ENCODE measurements at places on chromosomes 7 and 10.

DNA sequence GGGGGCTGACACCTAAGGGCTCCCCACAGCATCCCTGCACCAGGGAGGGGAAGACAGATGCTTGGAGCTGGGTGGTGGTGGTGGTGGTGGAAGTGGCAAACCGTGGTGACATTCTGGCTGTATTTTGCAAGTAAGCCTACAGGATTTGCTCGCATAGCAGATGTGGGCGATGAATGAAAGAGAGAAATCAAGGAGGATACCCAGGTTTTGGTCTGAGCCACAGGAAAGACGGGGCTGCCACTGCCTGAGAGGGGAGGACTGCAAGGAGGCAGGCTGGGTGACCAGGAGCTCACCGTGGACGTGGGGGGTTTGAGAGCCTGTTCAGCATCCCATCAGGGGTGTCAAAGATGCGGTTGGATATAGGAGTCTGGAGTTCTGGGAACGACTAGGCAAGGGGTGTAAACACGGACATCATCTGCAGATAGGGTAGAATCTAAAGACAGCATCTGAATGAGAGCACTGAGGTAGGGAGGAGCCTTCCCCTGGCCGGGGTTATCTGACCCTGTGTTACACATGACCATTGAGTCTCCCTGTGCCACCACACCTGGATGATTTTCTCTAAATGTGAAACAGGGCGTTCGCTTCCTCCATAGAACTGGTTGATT is 49.7 kb downstream of the TSPAN15 start:
- no peak for DNase-seq

GRCh38 chr7:154795014-154795413 is 207.9 kb downstream of the PAXIP1 start:
- DNase-seq, result no peak

DNA sequence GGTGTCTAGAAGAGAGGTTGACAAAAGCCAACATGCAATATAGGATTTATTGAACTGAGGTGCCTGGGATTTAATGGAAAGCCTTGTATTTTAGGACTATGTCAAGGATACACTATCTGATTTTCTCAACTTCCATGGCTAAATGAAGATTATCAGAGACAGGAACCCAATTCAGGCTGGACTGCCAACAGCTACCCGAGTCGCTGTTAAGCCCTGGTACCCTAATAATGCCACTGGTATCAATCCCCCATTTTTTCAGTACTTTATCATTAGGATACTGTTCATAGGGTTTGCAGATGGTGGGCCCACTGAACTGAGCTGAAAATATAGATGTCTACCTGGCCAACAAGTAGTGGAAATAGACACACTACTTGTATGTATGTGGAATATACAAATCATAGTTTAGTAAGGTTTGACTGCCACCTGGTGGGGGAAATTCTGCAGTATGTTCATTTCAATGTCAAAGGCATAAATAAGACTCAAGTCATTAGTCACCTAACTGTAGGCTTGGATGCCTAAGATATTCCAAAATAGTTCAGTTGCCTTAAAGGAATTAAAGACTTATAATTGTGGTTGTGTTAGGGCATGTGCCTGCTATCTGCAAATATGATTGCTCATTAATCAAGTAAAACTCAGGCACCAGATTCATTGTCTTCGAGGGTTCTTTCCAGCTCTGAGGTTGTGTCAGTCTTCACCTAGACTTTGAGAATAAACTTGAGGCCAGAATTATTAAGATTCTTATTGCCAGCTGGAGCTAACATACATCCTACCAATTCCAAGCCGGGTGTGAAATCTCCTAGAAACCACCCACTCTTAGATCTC is 34.1 kb upstream of the NOBOX start:
- peak; percentile 70 for DNase-seq

GRCh38 chr7:46490406-46490805 is 569.3 kb upstream of the IGFBP3 start:
- no peak for DNase-seq

GRCh38 chr10:58299580-58299979 is 30.6 kb downstream of the CISD1 start:
- peak; percentile 74 for DNase-seq

DNA sequence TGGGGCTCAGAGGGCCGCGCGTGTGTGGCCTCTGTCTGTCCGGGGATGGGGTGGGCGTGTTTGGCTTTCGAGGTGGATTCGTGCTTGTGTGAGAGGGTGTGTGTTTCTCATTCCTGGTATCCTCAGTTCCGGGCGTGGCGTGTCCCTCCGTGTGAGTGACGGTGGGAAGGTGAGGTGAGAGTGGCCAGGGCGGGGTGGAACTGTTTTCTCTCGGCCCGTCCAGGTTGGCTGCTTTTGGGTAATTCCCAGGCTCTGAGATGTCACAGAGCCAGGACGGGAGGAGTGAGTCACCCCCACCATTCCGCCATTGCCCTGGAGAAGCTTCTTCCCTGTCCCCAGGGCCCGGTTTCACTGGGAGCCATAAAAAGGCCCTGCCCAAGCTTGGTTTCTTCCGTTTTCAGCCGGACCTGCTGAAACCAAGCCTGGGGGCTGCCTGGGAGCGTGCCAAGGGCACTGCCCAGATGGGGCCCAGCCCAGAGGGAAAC is 21.3 kb upstream of the CLDN4 start:
- DNase-seq, result peak; percentile 41

- no peak for DNase-seq
These were observed 47.8 kb upstream of the KAT6B start for GRCh38 chr10:74778436-74779094.

DNA sequence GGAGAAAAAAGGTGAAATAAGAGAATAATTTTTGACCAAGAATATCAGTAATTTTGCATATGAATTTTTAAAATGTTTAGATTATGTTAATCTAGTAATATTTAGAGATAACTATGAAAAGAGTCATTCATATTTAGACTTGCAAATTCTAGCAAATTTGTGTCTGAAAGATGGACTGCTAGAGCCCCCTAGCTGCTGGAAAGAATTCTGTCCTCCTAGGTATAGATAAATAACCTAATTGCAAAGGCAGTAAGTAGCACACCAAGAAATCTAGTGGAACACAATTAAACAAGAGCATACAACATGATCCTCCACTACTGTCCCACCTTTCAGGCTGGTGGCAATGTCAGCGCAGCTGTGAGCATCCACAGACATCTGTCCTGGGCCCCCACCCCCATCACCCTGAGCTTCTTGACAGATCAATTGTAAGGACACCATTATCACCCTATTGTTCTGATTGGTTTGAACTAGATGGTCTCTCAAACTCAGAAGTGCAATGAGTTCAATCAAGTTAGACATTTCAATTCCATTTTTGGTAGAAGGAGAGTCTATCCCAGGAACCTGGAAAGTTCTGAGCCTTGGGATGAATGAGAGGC is 15.0 kb upstream of the GFRA1 start:
- DNase-seq, result no peak

DNA sequence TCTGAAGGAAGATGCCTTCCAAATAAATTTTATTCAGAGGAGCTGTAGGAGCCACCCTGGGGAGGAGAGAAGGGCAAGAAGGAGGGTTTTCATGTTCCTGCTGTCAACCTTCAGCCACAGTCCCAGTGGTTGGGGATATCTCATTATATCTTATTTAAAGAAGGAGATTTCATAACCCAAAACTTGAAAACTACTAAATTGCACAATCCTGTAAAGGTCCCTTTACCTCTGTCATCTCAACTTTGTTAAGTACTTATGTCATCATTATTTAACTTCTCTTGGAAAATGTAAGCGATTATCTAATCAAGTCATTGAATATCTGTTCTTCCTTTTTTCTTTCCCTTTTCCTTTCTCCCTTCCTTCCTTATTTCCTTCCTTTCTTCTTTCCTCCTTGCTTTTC is 794.5 kb upstream of the IGFBP3 start:
- no peak for DNase-seq

- no peak for DNase-seq
These were observed 89.5 kb downstream of the HECW1 start for GRCh38 chr7:43201912-43202311.

DNA sequence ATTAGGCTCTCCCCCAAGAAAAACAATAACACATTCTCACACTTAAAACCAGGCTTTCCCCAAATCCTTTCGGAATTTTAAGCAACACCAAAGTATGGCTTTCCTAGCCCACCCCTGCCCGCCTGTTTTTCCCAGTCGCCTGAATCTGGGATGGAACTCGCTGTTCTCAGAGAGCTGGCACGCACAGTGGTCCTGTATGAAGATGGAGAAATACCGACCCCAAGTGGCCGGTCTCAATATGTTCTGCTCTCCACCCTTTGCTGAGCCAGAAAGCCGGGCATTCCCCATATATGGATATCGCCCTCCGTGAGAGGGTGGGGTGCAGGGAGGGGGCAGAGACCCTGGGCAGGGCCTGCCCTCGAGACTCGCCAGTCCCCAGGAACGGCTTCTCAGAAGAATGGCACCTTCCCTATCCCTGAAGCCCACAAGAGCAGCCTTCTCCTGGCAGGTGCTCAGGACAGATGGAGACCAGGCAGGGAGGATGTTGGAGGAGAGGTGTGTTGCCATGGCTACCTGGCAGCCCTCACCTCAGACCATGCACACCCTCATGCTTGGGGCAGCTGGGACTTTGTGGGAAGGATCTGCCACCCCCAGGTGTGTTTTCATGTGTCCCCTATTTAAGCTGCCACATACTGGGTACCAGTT is 3.4 kb downstream of the TACR2 start:
- peak; percentile 75 for DNase-seq

DNA sequence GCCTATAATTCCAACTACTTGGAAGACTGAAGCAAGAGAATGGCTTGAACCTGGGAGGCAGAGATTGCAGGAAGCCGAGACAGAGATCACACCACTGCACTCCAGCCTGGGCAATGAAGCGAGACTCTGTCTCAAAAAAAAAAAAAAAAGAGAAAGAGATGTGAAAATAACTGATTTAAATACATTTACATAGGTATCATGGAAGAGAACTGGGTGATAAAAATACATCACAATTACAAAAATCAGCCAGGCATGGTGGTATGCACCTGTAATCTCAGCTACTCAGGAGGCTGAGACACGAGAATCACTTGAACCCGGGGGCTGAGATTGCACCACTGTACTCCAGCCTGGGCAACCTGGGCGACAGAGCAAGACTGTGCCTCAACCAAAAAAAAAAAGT is 19.8 kb downstream of the NANOS1 start:
- no peak for DNase-seq

DNA sequence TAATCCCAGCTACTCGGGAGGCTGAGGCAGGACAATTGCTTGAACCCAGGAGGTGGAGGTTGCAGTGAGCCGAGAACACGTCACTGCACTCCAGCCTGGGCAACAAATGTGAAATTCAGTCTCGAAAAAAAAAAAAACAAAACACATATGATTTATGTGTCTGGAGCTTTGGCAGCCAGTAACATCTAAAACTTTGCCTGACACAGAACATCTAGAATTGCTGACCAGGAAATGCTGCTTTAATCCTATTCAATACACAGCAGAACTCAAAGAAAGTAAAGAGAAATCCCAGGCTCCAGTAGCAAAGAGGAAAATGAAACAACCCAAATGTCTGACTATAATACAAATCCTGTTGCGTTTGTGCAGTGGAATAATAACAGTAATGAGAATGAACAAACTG is 4.5 kb upstream of the CCDC6 start:
- no peak for DNase-seq

GRCh38 chr7:157271991-157272324 is 64.8 kb upstream of the DNAJB6 start:
- peak; percentile 79 for DNase-seq

- DNase-seq, result no peak
These were observed 375 bp downstream of the HKDC1 start for GRCh38 chr10:69220507-69220906.

DNA sequence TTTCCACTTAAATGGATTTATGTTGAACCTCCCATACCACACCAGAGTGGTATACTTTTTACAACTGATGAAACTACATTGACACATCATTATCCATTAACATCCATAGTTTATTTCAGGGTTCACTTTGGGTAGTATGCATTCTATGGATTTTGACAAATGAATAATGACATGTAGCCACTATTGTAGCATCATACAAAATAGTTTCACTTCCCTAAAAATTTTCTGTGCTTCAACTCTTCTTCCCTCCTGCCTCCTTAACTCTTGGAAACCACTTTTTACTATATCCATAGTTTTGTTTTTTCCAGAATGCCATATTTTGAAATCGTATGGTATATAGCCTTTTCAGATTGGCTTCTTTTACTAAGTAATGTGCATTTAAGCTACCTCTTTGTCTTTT is 199.5 kb upstream of the TMEM196 start:
- no peak for DNase-seq

DNA sequence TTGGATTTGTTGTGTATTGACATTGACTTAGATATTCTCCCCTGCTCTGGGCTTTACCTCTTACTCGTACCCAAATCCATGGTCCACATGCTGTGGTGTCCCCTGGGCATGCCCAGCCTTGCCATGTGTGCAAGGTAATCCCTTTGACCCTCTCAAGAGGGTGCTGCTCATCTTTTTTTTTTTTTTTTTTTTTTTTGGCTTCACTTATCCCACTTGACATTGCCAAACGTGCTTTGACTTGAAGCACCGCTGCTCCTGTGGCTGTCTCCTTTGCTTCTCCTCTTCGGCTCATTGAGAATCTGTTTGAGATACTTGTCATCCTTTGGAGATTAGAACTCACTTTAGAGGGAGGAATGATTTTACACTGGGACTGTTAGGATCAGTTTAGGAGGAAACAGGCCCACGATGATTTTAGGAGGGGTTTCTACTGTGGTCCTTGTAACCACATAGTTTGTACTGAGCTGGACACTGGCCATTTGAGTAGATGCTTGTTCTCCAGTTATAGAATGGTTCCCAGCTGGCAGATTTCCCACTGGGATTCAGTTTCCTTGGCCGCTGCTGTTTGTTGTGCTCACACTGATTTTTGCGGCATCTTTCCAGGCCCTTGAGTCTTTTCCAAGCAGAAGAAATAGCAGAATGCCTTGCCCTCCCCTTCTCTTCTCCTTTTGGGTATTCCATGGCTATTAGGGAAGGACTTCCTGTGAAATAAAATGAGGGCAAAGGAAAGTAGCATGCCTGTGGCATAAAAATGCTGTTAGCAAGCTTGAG is 184.8 kb downstream of the AUTS2 start:
- peak; percentile 75 for DNase-seq

- DNase-seq, result no peak
These were observed 143.1 kb downstream of the ELAPOR2 start for GRCh38 chr7:86916277-86916825.

- no peak for DNase-seq
These were observed 80.6 kb downstream of the ETV1 start for GRCh38 chr7:13908667-13909397.

GRCh38 chr10:46301056-46301645 is 14.4 kb downstream of the ANTXRL start:
- DNase-seq, result no peak

DNA sequence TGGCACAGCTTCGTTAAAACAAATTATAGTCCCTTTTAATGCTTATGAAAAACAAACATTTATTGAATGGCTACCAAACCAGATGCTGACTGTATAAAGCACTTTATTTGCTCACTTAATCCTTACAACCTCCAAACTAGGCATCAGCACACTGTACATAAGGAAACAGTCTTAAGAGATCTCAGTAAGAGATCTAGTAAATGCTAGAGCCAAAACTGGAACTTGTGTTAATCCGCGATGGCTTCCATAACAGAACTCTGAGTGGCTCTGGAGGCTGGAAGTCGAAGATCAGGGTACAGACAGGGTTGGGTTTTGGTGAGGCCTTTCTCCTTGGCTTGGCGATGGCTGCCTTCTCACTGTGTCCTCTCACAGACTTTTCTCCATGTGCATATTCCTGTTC is 27.0 kb downstream of the PDZD8 start:
- DNase-seq, result no peak

- DNase-seq, result no peak
These were observed 76.6 kb downstream of the GLRX3 start for GRCh38 chr10:130212746-130213145.

- no peak for DNase-seq
These were observed 83.3 kb downstream of the EXOC6 start for GRCh38 chr10:92931597-92931996.
